Activated T-cell treated with anti-CD3 and anti-CD28 coated beads for 48 hours (primary cell): ENCODE measurements at places on chromosomes 12 and 14.

GRCh38 chr14:69284170-69284569 lies 24.2 kb downstream of the GALNT16 start:
- DNase-seq = no peak

DNA sequence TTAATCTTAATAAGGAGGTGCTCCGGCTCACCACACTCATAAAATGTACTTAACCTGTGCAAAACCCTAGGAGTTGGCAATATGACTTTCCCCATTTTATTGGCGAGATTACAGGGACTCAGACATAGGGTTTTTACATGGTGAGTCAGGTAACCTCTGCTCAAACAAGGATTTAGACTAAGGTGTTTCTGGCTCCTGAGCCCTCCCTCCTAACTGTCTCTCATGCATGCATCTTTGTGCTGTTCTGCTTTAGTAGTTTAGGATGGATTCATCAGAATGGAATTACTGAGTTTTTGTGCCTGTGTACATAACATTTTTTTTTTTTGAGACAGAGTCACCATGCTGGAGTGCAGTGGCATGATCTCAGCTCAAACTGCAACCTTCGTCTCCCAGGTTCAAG lies 993.3 kb upstream of the TMEM132C start:
- DNase-seq = no peak

DNA sequence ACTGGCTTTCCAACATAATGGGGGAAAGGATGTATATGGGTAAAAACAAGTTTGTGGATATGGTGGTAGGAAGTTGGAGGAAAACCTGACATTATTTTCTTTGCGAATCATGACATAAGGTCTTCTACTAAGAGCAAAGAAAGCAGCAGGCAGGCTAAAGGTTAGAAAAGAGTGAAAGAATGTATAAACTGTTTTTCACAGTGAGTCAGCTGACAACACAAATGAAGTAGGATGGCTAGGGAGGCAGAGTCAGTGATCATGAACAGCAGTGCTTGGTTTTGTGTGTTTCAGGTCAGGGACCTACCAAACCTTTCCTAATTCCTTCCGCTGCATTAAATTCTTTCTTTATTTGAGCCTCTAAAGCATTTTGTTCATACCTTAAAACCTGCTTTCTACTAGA lies 46.3 kb upstream of the CATSPERB start:
- no peak for DNase-seq

DNA sequence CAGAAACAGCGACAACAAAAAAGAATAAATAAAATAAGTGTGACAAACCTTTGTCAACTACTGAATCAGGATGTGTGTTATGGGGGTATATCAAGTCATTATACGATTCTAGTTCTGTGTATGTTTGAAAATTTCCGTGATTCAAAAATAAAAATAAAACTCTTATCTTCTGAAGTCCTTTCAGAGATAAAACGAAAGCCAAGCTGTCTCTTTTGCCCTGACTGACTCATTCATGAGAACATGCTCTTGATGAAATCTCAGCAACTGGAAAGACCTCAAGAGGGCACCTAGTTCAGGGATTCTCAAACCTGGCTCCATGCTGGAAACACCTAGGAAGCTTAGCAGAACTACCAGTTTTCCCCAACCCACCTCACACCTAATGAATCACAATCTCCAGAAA lies 9.2 kb downstream of the FOXN3 start:
- no peak for DNase-seq

DNA sequence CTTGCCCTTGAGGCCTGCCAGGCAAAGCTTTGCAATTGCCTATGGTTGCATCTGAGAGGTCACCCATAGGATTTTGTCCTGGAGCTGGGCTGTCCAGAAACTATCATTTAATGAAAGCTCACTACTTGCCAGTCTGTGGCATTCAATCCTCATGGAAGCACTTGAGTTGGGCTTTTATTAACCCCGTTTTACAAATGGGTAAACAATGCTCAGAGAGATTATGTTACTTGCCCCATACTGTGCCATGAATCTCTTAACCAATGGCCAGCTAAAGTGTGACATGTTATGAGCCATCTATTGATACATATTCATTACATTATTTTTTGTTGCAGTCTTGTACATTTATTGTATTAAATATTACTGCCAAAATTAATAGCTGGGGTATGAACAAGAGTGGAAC lies 35.9 kb downstream of the PDZRN4 start:
- no peak for DNase-seq

DNA sequence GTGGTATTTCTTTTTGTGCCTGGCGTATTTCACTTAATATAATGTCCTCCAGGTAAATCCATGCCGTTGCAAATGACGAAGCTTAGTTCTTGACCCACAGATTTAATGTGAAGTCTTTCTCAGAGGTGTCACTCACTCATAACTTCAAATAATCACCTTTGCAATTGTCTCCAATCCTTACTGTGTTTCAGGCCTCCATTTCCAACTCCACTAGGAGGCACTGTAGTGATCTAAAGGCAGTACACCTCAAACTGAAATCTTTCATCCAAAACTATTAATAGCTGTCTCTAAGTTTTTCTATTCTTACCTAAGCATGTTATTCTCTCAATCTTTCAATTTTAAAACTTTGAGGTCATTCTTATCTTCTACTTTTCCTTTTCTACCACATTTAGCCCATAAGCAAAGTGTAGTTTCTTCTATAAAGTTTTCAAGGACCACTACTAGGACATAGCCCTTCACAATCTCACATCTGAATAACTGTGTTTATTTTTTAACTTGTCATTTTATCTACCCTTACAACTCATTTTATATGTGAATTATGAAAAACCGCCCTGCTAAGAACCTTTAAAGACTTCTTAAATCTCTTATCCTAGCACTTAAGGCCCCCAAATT lies 25.5 kb upstream of the FBXO34 start:
- no peak for DNase-seq

DNA sequence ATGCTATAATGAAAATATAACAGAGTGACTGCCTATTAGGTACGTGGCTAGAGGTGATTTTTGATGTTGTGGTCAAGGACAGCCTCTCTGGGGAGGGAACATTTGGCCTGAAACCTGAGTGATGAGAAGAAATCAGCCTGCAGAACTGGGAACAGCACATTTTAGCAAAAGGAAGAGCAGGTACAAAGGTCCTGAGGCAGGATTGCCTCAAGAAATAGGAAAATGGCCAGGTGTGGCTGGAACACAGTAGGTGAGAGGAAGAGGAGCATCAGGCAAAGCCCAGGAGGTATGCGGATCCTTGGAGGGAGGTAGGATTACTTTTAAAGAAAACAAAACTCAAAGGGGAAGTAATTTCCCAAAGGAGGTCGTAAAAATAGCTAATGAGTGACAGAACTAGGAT lies 582.9 kb downstream of the MED13L start:
- no peak for DNase-seq

DNA sequence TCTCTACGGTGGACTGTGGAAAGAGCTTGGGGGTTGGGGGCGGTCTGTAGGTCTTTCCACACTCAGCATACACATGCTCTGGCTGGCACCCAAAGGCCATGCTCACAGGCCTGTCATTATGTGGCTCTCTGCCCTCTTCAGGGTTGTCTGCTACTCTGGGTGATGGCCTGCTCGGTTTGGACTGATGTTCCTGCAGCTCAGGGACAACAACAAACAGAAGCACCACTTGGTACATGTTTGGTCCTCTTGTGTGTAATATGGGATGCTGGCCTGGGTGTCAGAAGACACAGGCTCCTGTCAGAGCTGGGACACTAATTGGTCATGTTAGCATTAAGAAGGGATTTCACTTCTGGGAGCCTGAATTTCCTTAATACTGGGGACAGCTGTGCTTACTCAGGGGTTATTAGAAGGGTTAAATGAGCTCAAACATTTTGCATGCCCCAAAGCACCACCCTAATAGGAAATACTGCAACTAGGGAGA lies 32.7 kb upstream of the SELPLG start:
- DNase-seq = no peak

DNA sequence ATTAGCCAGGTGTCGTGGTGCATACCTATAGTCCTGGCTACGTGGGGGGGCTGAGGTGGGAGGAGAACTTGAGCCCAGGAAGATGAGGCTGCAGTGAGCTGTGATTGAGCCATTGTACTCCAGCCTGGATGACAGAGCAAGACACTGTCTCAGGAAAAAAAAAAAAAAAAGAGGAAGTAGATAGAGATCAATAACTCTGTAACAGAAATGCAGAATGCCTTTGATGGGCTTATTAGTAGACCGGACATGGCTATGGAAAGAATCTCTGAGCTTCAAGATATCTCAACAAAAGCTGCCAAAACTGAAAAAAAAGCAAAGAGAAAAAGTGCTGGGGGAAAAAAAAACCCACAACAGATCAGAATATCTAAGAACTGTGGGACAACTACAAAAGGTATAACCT lies 37.5 kb downstream of the GPR68 start:
- DNase-seq = no peak

GRCh38 chr14:95043314-95043713 lies 114.0 kb downstream of the DICER1 start:
- no peak for DNase-seq

- DNase-seq = peak; percentile 2
Observed at GRCh38 chr12:120399531-120399930, 30.6 kb upstream of the MSI1 start.

DNA sequence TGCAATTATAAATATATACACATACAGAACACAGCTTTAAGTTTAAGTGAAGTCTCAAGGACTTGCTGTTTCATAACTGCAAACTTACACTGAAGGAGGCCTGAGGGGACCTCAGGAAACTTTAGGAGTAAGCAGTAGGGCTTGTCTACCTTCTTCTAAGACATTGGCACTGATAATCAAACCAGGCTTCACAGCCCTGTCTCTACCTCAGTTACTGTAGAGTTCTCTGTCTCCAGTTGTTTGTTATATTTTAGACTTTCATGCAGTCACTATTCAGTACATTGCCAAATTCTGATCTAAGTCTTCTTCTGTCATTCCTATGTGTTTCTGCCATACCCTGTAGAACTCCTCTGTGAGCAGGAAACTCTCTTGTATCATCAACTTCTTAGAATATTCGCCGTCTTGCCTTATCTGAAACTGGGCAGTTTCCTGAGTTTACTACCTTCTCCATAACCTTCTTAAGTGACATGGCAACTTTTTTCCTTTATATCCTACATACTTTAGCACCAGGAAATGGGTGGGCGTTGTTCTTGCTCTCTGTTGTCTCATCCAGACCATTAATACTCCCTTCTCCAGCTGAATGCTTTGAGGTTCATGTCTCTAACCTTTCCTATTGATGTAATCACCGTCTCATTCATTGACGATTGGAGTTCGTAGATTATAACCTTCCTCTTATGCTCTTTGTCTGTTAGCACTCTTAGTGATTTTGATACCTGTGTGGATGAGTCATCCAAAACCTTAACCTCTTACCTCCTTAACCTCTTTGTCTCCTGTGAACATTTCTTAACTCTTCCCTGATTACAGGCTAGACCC lies 11.4 kb downstream of the APAF1 start:
- no peak for DNase-seq

GRCh38 chr12:45458238-45458637 lies 242.3 kb downstream of the ANO6 start:
- no peak for DNase-seq

DNA sequence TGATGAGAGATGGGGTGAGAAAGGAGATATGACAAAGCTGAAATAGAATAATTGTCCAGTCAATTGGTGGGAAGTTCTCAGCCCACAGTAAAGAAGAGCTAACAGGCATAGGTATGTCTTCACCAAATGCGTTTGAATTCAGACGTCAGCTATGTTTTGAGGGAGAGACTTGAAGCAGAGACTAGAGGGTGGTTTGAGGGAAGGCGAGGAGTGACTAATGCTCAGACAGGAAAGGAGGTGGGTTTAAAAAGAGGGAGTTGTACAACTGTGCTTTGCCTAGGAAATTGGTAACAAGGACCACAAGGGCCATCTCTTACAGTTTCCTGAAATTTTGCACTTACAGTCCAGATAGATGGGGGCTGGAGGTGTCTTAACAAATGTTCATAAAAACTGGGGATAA lies 6.4 kb downstream of the JKAMP start:
- DNase-seq = no peak

DNA sequence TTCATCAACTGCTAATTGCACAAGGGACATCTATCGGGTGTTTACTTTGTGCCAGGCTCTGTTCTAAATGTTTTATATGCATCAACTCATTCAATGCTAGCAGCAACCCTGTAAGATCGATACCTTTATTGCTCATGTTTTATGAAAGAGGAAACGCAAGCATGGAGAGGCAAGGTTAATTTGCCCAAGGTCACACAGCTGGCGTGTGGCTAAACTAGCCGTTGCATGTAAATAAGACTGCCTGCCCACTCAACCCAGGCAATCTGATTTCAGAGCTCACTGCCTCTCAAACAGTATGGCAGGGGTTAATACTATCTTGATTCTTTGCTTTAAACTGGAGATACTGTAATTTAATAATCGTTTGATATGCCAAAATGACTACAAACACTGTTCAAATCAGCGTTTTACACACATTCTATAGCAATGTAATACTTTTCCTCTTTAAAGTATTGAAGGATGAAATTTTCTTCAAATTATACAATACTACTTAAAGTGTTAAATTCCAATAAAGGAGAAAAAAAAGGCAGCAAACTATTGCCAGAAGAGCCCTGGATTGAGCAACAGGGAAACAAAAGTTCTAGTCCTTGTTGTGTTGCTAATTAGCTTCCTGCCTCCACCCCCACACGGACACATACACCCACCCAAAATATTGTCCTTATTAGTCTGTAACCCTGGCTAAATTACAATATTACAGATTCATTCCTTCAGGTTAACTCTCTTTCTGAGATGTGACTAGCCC lies 39.1 kb upstream of the DHRS7 start:
- no peak for DNase-seq

DNA sequence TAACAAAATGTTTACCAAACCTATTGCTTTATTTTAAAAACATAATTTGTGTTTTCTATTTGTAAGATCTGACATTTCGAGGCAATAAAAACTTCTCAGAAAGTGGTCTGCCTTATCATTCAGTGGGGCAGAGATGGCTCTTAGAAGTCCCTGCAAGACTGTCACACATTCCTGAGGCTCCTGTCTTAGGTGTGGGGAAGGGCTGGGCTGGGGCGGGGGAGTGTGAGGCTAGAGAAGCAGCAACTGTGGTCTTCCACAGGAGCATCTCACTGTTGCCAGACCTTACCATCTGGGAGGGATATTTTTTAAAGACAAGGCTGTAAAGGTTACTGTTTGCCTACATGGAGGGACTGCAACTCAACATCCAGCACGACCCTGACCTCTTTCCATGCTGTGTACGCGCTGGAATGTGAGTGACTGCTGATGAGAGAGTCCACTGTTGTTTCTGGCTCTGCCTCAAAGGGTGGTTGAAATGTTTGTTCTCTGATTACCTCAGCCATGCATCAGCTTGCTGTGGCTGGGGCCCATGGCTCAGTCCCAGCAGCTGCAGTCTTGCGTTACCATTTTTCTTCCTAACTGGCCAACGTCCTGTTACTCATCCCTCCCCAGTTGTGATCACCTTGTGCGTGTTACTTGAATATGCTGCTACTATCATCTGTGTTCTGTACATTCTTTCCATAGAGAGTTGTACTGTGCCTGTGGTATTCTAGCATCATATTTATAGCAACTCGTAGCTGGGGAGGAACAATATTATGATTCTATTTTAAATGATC lies 12.4 kb downstream of the ERG28 start:
- no peak for DNase-seq

GRCh38 chr14:74648601-74649000 lies 36.6 kb upstream of the LTBP2 start:
- no peak for DNase-seq
